Panc1 (cell line): ENCODE measurements at places on chromosomes 3 and 15. TPM values are rescaled to one million over a fixed set of nuclear protein-coding genes. Genes with fewer than 3 reads are reported as not detected.

The GOLGA6B gene
- total RNA-seq, result not detected

The MTHFS gene
- total RNA-seq, result 50.0 TPM

The SLC22A13 gene
- total RNA-seq, result 0.33 TPM

GRCh38 chr3:55801676-55802075 lies 314.6 kb upstream of the WNT5A start:
- no peaks in the 10 kb centered on the region for H3K27me3 ChIP-seq
- no peaks in the 10 kb centered on the region for H3K4me1 ChIP-seq
- H3K36me3 ChIP-seq, result no peaks in the 10 kb centered on the region

DNA sequence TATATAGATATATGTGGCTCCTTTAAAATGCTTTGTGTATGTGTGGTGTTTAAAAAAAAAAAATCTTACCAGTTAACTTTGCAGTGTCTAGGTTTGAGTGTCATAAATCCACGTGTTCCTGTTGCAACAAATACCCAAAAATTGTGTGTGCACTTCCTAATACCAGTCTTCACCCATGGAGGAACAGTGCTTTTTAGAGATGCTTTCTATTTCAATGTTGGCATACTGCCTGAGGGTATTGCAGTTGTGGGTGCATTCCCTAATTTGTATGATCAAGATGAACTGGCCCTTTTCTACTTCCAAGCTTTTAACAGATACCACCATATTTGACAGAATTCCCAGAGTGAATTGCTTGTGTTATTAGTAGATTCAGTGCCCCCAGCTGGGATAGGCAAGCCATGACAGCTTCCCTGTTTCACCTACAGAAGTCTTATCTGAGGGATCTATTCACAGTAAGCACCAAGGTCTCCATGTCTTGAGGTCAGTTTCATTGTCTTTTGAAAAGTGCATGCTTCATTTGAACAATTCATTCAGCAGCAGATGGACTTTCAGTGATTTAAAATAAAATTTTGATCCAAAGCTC lies 68.9 kb upstream of the GOLGA6B start:
- peaks cover 27% of the 10 kb centered on the region for H3K36me3 ChIP-seq
- no peaks in the 10 kb centered on the region for H3K4me1 ChIP-seq
- no peaks in the 10 kb centered on the region for H3K27me3 ChIP-seq
- H3K27ac ChIP-seq, result no peak overlapping the region
- no peak for DNase-seq

DNA sequence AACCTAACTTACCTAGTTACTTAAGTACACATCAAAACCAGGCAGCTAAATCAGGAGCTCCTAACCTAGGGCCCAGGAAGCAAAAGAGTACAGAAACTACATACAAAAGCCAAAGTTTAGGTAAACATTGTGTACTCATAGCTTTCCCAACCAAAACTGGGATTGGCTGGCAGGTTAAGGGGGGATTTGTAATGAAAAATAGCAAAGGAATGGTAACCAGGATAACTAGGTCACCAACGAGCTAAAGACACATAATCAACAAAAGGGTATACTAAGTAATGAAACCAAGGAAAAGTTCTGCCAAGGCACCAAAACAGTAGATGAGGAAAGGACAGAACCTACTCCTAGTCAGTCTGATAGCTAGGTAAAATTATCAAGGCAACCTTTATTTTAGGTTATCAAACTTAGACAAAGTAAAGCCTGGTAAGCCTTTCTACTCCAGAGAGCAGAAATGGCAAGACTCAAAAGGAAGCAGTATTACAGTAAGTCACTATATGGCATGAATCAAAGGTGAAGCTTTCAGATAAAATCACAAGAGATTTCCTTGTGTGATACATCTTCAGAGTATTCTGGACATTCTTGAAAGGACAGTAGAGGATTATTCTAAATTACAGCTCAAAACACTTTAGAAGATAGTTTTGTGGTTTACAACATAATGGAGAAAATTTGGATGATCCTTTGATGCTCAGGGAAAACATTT lies 10.2 kb downstream of the TRA2B start:
- H3K27ac ChIP-seq, result peak overlapping the region; percentile 34; the same call in 1 of the 2 replicates
- H3K27me3 ChIP-seq, result no peaks in the 10 kb centered on the region
- DNase-seq, result no peak
- H3K36me3 ChIP-seq, result peaks cover 71% of the 10 kb centered on the region
- H3K4me1 ChIP-seq, result peaks cover 79% of the 10 kb centered on the region
- H3K4me3 ChIP-seq, result no peak overlapping the region

DNA sequence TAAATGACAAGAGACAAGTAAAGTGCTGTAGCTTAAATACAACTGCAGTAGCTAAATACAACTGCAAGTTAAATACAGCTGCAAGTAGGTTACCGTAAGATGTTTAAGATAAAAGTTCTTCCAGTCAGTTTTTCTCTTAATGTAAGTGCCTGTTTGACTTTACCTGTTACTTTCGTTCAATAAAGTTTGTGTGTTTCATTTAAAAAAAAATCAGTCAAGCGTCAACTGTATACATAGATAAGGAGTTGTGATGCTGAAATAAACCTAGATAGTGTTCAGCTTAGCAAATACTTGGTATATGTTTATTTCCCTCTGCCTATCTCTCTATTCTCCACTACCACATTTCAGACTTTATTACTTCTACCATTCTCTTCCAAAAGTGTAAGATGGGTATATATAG lies 221.2 kb downstream of the NR2F2 start:
- no peaks in the 10 kb centered on the region for H3K4me1 ChIP-seq
- H3K27me3 ChIP-seq, result no peaks in the 10 kb centered on the region
- no peak overlapping the region for H3K4me3 ChIP-seq
- H3K36me3 ChIP-seq, result no peaks in the 10 kb centered on the region

GRCh38 chr3:177396733-177397132 lies 199.5 kb upstream of the TBL1XR1 start:
- H3K27me3 ChIP-seq, result no peaks in the 10 kb centered on the region
- peaks cover 7% of the 10 kb centered on the region; the same call in 1 of the 2 replicates for H3K4me1 ChIP-seq
- no peak overlapping the region for H3K4me3 ChIP-seq
- peak overlapping the region; percentile 60 for H3K27ac ChIP-seq
- no peak for DNase-seq

The EOMES gene
- 2.5 TPM for total RNA-seq

DNA sequence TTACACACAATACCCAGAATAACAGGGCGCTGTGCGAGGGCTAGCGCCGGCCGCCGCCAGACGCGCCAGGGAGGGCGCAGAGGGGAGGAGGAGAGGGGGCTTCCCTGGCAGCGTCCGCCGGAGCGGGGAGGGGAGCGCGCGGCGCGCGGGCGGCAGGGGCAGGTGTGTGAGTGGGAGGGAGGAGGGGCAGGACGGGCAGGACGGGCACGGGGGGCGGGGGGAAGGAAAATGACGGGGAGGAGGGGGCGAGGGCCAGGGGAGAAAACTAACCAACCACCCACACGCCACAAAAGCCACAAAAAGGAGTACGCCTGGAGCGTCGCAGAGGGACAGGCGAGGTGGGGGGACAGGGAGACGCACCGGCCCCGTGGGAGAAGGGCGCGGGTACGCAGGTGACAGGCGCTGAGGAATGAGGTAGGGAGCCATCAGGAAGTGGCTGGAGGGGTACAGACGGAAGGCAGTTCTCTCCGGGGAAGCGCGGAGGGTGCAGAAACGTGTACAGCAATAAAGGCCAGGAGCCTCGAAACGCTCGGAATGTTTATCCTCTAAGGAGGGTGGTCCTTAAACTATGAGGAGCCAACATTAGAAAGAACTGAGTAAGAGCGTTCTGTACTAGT lies 610 bp upstream of the SATB1 start:
- peak overlapping the region; percentile 41 for H3K4me3 ChIP-seq
- H3K27me3 ChIP-seq, result peaks cover 10% of the 10 kb centered on the region
- no peaks in the 10 kb centered on the region for H3K36me3 ChIP-seq
- DNase-seq, result no peak
- peaks cover 2% of the 10 kb centered on the region for H3K4me1 ChIP-seq

The FHIT gene
- total RNA-seq, result 2.2 TPM

GRCh38 chr3:14761121-14761672 lies 57.6 kb upstream of the FGD5 start:
- H3K4me1 ChIP-seq, result no peaks in the 10 kb centered on the region
- no peak overlapping the region for H3K4me3 ChIP-seq
- no peak for DNase-seq
- H3K27me3 ChIP-seq, result no peaks in the 10 kb centered on the region

The MEF2A gene
- 31.1 TPM for total RNA-seq

The CELF6 gene
- total RNA-seq, result not detected

DNA sequence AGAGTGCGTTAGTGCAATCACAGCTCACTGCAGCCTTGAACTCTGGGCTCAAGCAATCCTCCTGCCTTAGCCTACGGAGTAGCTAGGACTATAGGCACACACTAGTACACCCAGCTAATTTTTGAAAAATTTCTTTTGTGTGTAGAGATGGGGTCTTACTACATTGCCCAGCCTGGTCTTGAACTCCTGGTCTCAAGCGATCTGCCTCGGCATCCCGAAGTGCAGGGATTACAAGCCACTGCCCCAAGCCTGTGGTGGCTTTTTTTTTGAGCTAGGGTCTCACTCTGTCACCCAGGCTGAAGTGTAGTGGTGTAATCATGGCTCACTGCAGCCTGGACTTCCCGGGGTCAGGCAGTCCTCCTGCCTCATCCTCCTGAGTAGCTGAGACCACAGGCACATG lies 17.1 kb downstream of the PCCB start:
- no peak for DNase-seq
- no peaks in the 10 kb centered on the region for H3K4me1 ChIP-seq
- H3K36me3 ChIP-seq, result no peaks in the 10 kb centered on the region
- no peak overlapping the region for H3K27ac ChIP-seq

GRCh38 chr3:169133178-169134161 lies 530.0 kb downstream of the MECOM start:
- H3K4me1 ChIP-seq, result no peaks in the 10 kb centered on the region
- H3K27ac ChIP-seq, result no peak overlapping the region
- H3K27me3 ChIP-seq, result peaks cover 5% of the 10 kb centered on the region
- no peaks in the 10 kb centered on the region for H3K36me3 ChIP-seq
- DNase-seq, result no peak

The EBLN2 gene
- total RNA-seq, result 1.9 TPM

GRCh38 chr15:70252951-70253320 lies 155.2 kb upstream of the TLE3 start:
- H3K36me3 ChIP-seq, result no peaks in the 10 kb centered on the region
- peaks cover 6% of the 10 kb centered on the region; the same call in 1 of the 2 replicates for H3K4me1 ChIP-seq
- H3K27ac ChIP-seq, result no peak overlapping the region
- no peak overlapping the region for H3K4me3 ChIP-seq
- H3K27me3 ChIP-seq, result no peaks in the 10 kb centered on the region

GRCh38 chr15:43370310-43370974 lies 401 bp downstream of the ZSCAN29 start:
- H3K4me3 ChIP-seq, result peak overlapping the region; percentile 77
- H3K27ac ChIP-seq, result peak overlapping the region; percentile 87
- DNase-seq, result no peak
- H3K36me3 ChIP-seq, result no peaks in the 10 kb centered on the region; the same call in none of the 2 replicates
- H3K4me1 ChIP-seq, result peaks cover 5% of the 10 kb centered on the region
- no peaks in the 10 kb centered on the region for H3K27me3 ChIP-seq

The ERICH6 gene
- 0.28 TPM for total RNA-seq

GRCh38 chr15:76169911-76170800 lies 110.4 kb downstream of the TMEM266 start:
- H3K4me1 ChIP-seq, result no peaks in the 10 kb centered on the region
- no peak for DNase-seq
- H3K36me3 ChIP-seq, result no peaks in the 10 kb centered on the region
- H3K27ac ChIP-seq, result no peak overlapping the region

GRCh38 chr3:36823806-36824205 lies 59.5 kb upstream of the DCLK3 start:
- H3K27ac ChIP-seq, result no peak overlapping the region
- no peaks in the 10 kb centered on the region for H3K36me3 ChIP-seq
- H3K4me1 ChIP-seq, result no peaks in the 10 kb centered on the region
- no peaks in the 10 kb centered on the region for H3K27me3 ChIP-seq

GRCh38 chr15:91876187-91876586 lies 22.7 kb downstream of the SLCO3A1 start:
- no peak overlapping the region for H3K27ac ChIP-seq
- no peaks in the 10 kb centered on the region for H3K27me3 ChIP-seq
- DNase-seq, result no peak
- H3K4me3 ChIP-seq, result no peak overlapping the region
- no peaks in the 10 kb centered on the region for H3K4me1 ChIP-seq

- H3K4me3 ChIP-seq, result no peak overlapping the region
- H3K27ac ChIP-seq, result no peak overlapping the region
- H3K36me3 ChIP-seq, result no peaks in the 10 kb centered on the region
- H3K4me1 ChIP-seq, result peaks cover 4% of the 10 kb centered on the region; the same call in 1 of the 2 replicates
- H3K27me3 ChIP-seq, result no peaks in the 10 kb centered on the region
Observed at GRCh38 chr15:35000511-35000910, 12.4 kb upstream of the ZNF770 start.

GRCh38 chr15:25679492-25679891 lies 183.6 kb downstream of the ATP10A start:
- H3K36me3 ChIP-seq, result no peaks in the 10 kb centered on the region
- no peaks in the 10 kb centered on the region for H3K4me1 ChIP-seq
- no peak for DNase-seq
- no peak overlapping the region for H3K4me3 ChIP-seq
- no peaks in the 10 kb centered on the region for H3K27me3 ChIP-seq

- no peak for DNase-seq
- H3K27ac ChIP-seq, result no peak overlapping the region
- H3K4me1 ChIP-seq, result no peaks in the 10 kb centered on the region
- no peaks in the 10 kb centered on the region for H3K27me3 ChIP-seq
Observed at GRCh38 chr3:34020170-34020569, 221.7 kb downstream of the PDCD6IP start.

The RSL24D1 gene
- total RNA-seq, result 59.8 TPM

DNA sequence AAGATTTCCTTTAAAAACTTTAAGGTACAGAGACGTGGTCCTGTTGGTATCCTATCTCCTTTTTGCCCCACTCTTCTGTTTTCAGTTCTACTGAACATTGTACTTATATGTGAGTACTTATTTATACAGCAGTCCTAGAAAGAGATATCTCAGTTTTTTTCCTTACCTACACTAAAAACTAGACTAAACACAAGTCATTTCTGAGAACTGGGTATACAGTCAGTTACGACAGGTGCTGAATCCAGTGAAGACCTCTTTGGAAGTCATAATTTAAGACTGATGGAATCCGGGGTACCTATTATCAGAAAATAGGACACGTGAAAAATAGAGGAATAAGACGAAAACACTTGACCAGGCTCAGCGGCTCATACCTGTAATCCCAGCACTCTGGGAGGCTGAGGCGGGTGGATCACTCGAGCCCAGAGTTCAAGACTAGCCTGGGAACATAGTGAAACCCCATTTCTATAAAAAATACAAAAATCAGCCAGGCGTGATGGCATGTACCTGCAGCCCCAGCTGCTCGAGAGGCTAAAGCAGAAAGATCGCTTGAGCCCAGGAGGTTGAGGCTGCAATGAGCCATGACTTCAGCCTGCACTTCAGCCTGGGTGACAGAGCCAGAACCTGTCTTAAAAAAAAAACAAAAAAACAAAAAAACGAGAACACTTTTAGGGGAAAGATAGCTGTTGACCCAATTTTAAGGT lies 76.3 kb downstream of the KLHL25 start:
- H3K36me3 ChIP-seq, result peaks cover 28% of the 10 kb centered on the region
- no peaks in the 10 kb centered on the region for H3K4me1 ChIP-seq
- no peak for DNase-seq
- H3K27ac ChIP-seq, result no peak overlapping the region
- no peak overlapping the region for H3K4me3 ChIP-seq

- H3K36me3 ChIP-seq, result no peaks in the 10 kb centered on the region
- no peak overlapping the region for H3K27ac ChIP-seq
- peaks cover 16% of the 10 kb centered on the region; the same call in 1 of the 2 replicates for H3K27me3 ChIP-seq
- no peak for DNase-seq
- H3K4me1 ChIP-seq, result no peaks in the 10 kb centered on the region
- H3K4me3 ChIP-seq, result no peak overlapping the region
Observed at GRCh38 chr3:187274977-187275338, 16.6 kb downstream of the MASP1 start.

The PARP15 gene
- total RNA-seq, result 0.21 TPM

- H3K4me3 ChIP-seq, result no peak overlapping the region
- DNase-seq, result no peak
- no peaks in the 10 kb centered on the region for H3K4me1 ChIP-seq
Observed at GRCh38 chr3:99410789-99411311, 227.5 kb upstream of the COL8A1 start.
